Foreskin keratinocyte (primary cell): ENCODE measurements at places on chromosomes 2 and 18. TPM values are rescaled to one million over a fixed set of nuclear protein-coding genes. Genes with fewer than 3 reads are reported as not detected.
A peak's percentile ranks its signal among the peaks of the same experiment; 100 is the strongest.

SAG gene
- polyA plus RNA-seq: not detected in 2 replicates

PCARE gene
- not detected in 2 replicates for polyA plus RNA-seq

SLC38A11 gene
- not detected in 2 replicates for polyA plus RNA-seq

ATP6V1B1 gene
- polyA plus RNA-seq: 0.08 TPM in 1 of 2 replicates, not detected in the other

REG3G gene
- polyA plus RNA-seq: not detected in 2 replicates

GAREM2 gene
- polyA plus RNA-seq: 0.11 and 0.25 TPM in 2 replicates

ARHGAP28 gene
- polyA plus RNA-seq: 0.03 and 0.06 TPM in 2 replicates

B4GALT6 gene
- 1.8 and 2.3 TPM in 2 replicates for polyA plus RNA-seq

CRYGC gene
- 0.17 TPM in 1 of 2 replicates, not detected in the other for polyA plus RNA-seq

DNA sequence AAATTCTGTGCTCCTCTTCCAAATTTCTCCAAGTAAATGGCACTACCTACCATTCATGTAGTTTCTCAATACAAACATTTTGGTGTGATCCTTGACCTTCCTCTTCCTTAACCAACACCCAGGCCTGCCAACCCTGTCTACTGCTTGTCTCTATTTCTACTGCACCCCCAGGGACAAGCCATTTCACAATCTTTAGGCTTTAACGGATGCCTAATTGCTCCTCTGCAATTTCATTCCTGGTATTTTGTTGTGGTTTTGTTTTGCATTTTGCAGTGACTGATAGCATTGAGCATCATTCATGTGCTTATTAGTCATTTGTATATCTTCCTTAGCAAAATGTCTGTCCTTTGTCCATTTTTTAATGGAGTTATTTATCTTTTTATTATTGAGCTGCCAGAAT is 10.0 kb downstream of the FAP start:
- peak; percentile 59 for DNase-seq

GRCh38 chr2:120593921-120594686 is 141.6 kb upstream of the GLI2 start:
- no peak for DNase-seq

DNA sequence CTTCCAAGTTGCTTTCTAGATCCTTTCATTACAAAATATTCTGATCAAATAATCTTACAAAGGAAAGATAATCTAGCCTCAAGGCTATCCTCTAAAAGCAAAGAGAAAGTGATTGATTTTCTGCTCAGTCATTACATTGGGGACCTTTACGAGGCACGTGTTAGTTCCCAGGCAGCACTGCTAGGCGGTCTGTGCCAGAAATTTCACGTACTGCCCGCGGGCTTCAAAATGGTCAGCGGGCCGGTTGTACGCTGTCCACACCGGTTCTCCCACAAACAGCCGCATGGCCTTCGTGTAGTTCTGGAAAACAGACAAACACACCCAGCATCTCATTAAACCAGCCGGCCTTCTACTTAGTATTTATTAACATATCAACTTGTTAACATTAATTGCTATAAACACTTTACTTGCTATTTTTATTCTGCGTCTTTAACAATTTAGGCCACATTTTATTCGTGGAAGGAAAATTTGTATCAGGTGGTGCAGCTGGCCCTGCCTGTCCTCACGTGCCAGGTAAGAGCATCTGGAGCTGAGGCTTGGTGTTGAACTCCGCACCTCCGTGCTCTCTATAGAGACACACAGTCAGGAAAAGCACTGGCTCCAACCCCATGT is 20.4 kb downstream of the ADI1 start:
- no peak for DNase-seq

- no peak for DNase-seq
Observed at GRCh38 chr2:8525582-8526402, 156.1 kb upstream of the ID2 start.

DNA sequence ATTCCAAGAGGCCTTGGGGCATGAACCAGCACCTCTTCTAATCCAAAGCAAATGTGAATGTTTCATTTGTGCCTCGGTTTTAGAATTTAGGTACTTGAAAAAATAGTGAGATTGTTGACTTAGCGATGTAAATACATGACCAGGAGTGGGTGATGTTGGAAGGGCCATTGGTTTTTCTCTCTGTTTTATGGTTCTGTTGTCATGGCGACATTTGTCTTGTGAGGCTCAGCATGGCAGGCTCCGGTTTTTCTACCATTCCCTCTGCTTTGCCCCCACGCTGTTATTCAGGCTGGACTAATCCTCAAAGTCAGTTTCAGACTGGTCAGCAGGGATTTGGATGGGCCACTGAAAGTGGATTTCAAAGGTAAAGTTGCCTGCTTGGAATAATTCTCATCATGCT is 255.4 kb downstream of the ALPK2 start:
- DNase-seq: no peak

- DNase-seq: peak; percentile 20
Observed at GRCh38 chr2:161796192-161796591, 172.0 kb downstream of the SLC4A10 start.

DNA sequence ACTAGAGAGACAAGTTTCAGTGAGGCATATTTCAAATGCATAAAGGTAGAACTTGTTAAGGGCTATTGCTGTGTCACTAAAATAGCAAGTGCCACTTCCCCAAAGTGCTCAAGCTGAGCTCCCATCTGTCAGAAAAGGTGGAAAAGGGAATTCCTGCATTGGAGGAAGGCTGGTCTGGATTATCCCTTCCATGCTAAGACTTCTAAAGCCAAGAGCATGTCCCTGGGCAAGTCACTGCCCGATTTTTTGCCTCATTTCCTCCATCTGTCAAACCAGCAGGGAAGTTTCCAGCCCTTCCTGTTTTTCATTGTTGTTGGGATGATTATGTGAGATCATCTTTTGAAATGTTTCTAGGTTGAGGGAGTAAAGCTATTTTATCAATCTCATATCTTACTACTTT is 175.5 kb downstream of the SETBP1 start:
- DNase-seq: no peak

GRCh38 chr2:84865181-84865783 is 15.6 kb downstream of the TRABD2A start:
- peak; percentile 11 for DNase-seq

DNA sequence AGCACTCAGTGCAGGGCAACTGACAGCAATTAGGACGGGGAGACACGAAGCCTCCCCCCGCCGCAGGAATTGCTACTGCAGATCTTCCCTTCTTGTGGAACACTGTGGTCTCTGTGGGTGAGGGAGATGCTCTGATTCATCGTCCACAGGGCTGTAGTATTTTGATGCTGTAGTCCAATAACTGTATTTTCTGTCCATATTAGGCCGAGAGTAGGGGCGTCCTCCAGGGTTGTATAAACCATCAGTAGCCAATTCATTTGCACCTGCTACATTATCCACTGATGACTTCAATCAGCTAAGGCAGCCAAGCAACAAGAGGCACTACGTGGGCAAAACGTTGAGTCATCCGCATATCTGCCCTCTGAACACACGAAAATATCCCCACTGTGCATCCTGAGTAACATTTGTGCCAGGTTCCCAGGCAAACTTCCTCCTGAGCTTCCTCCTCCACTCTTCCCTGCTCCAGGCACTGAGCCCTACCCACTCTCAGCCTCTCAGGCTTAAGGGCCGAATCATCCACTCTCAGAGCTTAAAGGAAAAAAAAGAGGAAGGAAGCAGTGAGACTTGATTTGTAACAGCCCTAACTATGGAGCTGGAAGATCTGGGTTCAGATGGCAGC is 62.1 kb downstream of the LBH start:
- DNase-seq: peak; percentile 56
